ENCODE measurements at places on chromosomes 2 and 18.
A peak's percentile ranks its signal among the peaks of the same experiment; 100 is the strongest.

GRCh38 chr2:45709137-45709536, 57.7 kb downstream of the PRKCE start:
- no peak for DNase-seq

DNA sequence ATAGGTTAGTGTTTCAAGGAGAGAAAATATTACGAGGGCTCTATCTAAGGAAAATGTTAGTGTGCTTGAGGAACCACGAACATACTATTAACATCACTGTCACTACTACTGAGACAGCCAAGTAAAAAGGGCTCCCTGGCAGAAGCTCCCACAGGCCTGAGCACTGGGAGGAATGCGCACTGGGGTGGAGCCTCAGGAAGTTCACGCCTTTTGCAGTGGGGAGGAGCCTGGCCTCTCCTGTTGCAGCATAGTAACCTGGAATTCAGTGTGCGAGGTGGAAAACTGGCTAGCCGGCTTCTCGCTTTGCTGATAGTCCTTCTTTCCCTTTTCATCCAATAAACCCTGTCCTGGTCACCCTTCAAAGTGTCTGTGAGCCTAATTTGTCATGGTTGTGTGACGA, 250.3 kb downstream of the ERBB4 start:
- no peak for DNase-seq

- DNase-seq = no peak
These were observed 448.0 kb downstream of the NCKAP5 start for GRCh38 chr2:133120310-133120709.

DNA sequence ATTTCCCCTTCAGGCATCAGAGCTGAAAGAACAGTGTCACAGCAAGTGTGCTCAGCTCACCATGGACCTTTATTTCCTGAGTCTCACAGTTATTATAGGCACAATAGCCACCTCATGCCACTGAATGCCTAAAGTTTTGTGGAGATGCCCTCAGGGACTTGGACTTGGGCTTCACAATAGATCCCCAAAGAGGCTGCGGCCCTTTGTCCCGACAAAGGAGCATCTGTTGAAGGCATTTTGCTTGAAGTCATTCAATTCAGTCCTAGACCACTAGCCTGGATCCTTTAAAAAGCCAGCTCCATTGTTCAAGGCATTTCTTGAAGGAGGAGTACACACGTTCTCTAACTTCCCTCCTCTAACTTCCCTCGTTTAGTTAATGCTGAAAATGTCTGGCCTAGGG, 125.4 kb downstream of the DCC start:
- DNase-seq = no peak

GRCh38 chr18:79798999-79799370, 1.2 kb downstream of the KCNG2 start:
- DNase-seq = no peak

GRCh38 chr2:107028661-107029060, 142.7 kb upstream of the ST6GAL2 start:
- DNase-seq = no peak

GRCh38 chr2:165563468-165564225, 94.1 kb downstream of the CSRNP3 start:
- no peak for DNase-seq

- no peak for DNase-seq
These were observed 220.9 kb downstream of the LDLRAD4 start for GRCh38 chr18:13439461-13439860.

GRCh38 chr2:116747103-116747502, 1067.4 kb upstream of the DDX18 start:
- no peak for DNase-seq

DNA sequence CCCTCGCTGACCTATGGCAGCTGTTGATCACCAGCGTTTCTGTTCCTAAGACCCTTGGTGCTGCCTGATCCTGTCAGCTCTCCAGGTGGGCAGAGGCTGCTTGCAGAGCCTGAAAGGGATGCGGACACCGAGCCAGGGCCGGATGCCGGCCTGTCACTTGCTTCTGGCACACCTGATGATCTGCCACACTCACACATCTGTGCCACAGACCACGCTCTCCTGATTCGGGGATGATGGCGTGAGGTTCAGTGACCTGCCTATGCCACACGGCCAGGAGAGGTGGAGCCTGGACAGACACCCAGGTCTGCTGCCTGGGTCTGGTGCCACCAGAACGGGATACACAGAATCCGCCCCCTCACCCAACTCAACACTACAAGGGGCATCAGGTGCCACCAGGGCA, 129.4 kb upstream of the GLI2 start:
- no peak for DNase-seq

DNA sequence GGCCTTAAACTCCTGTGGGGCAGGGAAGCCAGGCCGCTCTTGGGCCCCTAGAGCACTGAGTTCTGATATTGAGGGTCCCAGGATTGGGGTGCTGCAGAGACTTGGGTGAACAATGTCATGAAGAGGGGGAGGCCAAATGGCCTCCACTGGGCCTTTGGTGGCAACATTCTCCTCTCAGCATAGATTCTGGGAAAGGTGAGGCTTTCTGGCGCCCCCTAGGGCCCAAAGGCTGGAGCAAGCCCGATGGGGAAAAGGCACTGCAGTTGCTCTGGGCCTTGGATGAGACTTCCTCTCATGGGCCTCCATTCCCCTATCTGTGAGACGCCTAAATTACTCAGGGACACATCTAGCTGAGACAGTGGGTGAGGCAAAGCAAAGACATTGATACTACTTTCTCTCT, 84.8 kb downstream of the ACAA2 start:
- no peak for DNase-seq

DNA sequence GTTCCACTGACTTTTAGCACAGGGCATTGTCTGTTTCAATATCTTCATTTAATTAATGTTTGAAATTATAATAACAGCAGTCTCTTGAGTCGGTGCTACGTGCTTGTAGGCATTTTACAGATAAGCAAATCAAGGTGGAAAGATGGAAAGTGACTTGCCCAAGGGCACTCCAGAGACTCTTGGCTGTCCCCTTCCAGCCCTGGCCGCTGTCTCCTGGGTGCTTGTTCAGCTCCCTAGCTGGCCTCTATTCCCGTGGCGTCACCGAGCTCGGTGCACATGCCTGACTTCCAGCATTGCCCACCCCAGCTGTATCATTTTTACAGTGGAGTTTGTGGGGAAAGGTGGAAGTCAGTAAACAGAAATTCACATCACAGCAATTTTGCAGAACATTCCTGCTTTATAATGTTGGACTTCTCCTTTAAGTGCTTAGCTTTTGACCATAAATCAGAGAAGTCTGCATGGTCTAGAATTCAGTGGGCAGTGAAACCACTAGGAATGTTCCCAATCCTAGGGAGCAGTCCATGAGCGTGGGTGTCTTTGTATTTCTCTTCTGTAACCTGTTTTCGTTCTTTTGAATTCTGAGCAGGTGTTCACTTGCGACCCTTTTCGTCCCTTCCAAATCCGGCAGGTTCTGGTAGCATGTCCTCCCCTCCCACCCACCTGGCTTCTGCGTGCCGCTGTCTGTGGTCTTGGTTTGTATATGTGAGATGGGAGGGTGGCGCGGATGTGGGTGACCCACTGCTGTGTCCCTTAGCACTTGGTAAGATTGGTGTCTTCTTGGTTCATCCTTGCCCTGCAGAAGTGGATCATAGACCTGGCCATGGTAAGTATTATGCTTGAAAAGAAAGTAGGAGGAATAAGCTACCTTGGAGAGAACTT, 8.4 kb downstream of the SLC66A3 start:
- no peak for DNase-seq

- DNase-seq = no peak
These were observed 21.0 kb downstream of the BCL11A start for GRCh38 chr2:60532421-60532820.

GRCh38 chr2:189698020-189698887, 23.8 kb downstream of the ANKAR start:
- no peak for DNase-seq

DNA sequence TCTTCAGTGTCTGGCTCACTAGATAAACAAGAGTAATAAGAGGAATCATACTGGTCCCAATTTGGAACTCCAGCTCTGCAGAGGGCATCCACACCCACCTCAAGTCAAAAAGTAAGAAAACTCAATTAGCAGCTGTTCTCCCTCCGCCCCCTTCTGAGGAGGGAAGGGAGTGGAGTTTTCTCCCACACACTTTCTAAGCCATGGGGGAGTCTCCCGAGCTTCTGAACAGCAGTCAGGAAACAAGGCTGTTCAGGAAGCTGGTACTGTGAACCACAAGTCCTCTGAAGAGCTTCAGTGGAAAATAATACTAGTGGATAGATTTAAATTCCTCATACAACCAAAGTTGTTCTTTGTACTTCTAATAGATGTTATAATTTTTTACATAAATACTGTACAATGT, 32.9 kb upstream of the SPTBN1 start:
- no peak for DNase-seq

- peak; percentile 95 for DNase-seq
These were observed 121.4 kb upstream of the CCDC195 start for GRCh38 chr2:224837558-224837957.

- DNase-seq = no peak
These were observed 40.2 kb downstream of the POLR1A start for GRCh38 chr2:86065512-86065911.

DNA sequence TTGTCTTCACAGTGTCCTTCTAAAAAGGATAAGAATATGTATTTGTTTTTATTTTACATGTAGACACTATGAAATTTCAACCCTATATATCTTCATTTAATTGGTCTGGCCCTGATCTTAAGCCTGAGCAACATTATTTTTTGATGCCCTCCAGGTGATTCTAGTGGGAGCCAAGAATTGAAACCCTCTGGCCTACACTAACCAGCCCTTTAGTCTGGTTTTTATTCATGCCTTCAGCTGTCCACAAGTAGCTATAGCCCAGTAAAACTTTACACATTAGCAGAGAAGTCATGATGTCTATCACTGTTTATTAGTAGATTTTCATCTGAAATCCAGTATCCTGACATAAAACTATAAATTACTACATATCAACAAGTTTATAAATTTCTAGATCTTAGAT, 52.7 kb upstream of the UBXN4 start:
- DNase-seq = no peak

DNA sequence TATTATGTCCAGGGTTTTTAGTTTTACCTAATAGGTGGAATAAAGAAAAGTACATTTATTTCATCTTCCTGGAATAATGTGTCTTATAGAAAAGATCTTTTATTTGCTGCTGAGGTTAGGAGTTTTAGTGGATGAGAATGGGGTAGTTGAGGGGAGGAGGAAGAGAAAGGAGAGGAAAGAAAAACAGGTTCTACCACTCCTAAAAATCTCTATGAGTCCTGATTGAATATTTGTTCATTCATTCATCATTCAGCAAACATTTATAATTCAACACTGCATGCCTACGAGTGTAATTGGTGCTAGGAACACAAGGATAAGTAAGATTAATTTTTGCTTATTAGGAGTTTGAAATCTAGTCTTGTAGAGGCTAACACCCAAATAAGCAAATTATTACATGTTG, 45.2 kb upstream of the SLC4A10 start:
- no peak for DNase-seq

DNA sequence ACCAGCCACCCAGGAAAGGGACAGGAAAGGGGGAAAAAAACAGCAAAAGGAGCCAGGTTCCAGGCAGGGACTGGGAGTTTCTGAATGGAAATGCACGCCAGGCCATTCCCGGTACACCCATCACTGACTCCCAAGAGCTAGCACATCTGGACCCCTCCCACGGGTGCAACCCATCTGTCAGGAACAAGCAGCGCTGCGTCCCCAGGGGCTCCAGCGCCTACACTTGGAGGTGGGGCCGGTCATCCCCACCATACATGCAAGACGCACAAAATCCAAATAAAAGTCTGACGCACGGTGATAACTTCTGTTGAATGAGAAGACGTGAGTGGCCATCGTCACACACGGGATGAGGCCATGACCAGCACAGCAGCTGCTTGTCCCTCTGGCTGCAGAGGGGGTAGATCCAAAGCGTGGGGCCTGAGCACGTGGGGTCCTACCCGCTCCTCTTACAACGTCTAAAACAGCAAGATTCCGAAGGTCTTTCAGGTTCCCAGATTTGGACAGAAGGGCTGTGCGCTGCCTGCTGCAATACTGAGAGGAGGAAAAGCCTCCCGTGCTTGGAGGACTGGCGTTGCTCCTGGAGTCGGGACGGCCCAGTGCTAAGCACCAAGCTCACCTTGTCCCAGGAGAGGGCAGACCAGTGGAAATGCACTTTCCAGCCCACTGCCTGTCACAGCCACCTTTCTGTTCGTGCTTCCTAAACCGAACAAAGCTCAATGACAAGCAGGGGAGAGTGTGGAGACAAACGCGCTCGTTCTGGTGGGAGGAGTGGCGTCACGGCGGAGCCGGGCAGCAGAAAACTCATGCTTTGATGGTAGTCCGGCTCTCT, 68.9 kb downstream of the NDUFA10 start:
- DNase-seq = no peak

GRCh38 chr2:43507137-43507536, 88.7 kb downstream of the THADA start:
- DNase-seq = no peak

- DNase-seq = no peak
These were observed 44.4 kb upstream of the CCDC68 start for GRCh38 chr18:55003695-55004094.

DNA sequence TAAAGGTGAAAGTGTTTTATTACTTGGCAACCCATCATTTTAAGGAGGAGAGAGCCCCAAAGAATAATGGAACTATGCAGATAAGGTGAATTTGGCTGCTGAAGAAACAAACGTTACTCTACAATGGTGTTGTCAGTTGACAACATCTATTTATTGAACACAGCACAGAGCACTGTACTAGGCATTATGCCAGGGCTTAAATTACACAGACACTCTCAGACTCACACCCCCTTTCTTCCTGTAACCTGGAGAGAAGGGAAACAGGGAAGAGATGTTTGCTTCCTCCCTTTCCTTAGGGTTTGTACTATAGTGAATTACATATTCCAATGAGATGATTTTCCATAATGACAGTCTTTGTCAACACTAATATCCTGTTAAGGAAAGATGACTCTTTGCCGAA, 94.0 kb upstream of the ATP5MC3 start:
- no peak for DNase-seq

DNA sequence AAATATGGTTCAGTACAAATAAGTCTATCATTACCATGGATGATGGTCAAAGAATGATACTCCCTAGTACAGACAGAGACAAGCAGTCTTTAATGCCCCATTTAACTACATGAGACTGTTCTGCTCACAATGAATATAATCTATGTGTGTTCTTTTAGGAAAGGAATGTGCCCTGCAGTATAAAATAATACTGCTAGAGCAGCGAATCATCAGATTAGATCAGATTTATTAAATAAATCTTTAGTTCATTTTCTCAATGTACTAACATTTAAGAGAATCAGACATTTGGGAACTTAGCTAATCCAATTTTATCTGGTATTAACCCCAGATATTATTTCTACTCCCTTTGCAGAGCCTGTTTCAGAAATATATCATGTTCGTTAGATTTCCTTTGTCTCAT, 272.0 kb upstream of the GCFC2 start:
- no peak for DNase-seq

- DNase-seq = no peak
These were observed 37.0 kb downstream of the TPRKB start for GRCh38 chr2:73700131-73700611.

GRCh38 chr2:4882421-4882820, 809.8 kb upstream of the SOX11 start:
- DNase-seq = no peak

GRCh38 chr2:128368437-128369107, 49.9 kb upstream of the HS6ST1 start:
- DNase-seq = no peak
